Sciatic nerve (tissue), 2 donors: ENCODE measurements at places on chromosomes 7 and 10.
A peak's percentile ranks its signal among the peaks of the same experiment; 100 is the strongest.

DNA sequence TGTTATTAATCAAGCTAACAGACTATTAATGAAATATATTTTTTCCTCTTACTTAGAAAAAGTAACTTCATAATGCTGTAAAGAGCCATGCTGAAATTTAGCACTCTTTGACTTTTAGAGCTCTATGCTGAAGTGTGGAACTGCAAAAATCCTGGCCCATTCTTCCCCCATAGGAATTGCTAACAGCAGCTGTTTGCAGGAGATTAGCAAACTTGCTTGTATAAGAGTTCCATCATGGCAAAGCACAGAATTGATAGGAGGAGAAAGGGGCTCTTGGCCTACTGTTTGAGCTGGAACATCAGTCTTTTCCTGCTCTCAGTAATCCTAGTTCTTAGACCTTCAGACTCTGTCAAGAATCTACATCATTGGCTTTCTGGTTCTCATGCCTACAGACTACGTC lies 18.3 kb upstream of the GNAT3 start:
- DNase-seq: no peak

- no peak for DNase-seq
Observed at GRCh38 chr7:77985974-77986339, 187.4 kb downstream of the PHTF2 start.

DNA sequence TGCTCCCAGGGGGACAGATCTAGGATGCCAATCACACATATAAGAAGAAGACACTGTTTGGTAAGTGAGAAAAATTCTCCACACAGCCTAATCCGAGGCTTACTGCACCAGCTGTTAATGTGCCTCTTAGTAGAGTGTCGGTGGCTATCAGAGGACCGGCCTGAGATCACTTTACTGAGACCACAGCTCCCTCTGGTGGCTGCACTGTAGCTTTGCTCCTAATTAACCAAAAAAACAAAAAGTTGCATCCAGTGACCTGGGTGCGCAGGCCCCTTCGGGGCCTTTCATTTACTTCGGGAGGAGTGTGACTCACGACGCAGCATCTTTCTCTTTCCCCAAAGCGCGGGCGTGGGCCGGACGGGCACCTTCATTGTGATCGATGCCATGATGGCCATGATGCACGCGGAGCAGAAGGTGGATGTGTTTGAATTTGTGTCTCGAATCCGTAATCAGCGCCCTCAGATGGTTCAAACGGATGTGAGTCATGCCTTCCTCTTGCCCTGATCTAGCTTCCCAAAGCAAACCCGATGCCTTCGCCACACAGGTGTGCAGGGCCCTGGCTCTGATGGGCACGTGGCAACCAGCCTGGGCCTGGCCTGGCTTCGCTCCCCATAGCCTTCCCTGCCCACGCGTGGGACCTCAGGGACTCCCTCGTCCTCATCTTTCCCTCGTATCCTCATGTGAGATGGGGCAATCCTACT lies 56.7 kb downstream of the MKI67 start:
- peak; percentile 88 for DNase-seq

- no peak for DNase-seq
Observed at GRCh38 chr7:117844678-117845077, 28.6 kb downstream of the CTTNBP2 start.
